CD4-positive, alpha-beta T cell treated with Interleukin-2 at 100 ng/mL for 4 hours (primary cell): ENCODE measurements at places on chromosomes 1 and 21.

DNA sequence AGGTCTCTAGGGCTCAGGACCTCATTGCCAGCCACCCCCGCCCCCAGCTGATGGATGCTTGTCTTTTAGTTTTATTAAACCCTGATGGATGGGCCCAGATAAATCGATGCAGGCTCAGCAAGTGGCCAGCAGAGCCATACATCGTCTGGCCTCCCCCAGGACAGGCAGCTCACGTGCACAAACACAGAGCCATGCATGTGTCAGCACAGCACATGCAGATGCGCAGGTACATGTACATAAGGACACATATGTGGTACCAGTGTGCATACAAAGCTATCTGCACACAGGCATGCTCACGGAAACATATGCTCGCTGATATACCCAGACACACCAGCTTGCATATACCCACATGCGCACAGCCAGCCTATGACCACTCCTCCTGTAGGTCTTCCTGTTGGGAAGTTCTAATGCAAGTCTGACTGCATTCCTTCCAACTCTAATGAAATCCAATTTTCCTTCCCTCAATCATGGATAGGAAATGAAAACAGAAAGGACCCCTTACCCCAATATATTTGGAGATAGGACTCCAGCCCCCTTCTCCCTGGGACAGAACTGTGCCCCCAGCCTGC is 897 bp downstream of the COL16A1 start:
- no peak for DNase-seq

- DNase-seq, result no peak
Observed at GRCh38 chr21:33869873-33870272, 45.7 kb downstream of the ATP5PO start.

DNA sequence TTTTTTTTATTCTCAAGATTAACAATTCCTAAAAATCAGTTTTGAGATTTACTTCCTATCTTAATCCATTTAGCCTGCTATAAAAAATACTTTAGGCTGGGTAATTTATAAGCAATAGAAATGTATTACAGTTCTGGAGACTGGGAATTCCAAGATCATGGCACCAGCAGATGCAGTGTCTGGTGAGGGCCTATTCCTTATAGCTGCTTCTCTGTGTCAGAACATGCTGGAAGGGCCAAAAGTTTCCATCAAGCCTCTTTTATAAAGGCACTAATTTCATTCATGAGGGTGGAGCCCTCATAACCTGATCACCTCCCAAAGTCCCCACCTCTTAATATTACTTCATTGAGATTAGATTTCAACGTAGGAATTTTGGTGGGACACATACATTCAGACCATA is 41.7 kb downstream of the RNF2 start:
- DNase-seq, result no peak

- peak; percentile 6 for DNase-seq
Observed at GRCh38 chr1:86441581-86441980, 17.6 kb downstream of the CLCA2 start.

DNA sequence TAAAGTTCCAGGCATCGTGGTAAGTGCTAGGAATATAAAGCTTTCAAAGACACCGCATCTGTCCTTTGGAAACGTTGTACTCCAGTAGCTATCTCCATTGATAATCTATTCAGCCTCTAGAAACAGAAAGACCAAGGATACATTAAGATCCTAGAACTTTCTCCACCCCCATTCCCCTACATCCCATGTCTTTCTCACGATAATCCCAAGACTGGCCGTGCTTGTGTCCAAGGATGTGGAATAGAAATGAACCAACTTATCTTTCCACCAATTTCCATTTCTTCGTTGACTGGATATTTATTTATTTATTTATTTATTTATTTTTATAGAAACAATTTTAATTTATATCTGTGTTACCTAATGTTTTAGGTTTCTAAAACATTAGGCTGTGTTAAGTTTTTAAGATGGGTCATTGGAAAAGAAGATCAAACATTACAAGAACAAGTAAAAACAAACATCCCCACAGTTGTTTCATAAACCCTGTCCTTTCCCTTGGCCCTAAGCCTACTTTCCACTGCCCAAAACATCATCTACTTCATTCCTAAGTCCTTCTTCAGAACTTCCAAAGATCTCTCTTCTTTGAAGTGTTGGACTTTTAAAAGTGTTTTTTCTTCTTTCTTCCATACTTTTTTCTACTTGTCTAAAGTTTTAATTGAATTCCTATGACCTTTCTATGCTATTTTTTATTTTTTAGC is 39.7 kb downstream of the LRRC8C start:
- DNase-seq, result no peak

DNA sequence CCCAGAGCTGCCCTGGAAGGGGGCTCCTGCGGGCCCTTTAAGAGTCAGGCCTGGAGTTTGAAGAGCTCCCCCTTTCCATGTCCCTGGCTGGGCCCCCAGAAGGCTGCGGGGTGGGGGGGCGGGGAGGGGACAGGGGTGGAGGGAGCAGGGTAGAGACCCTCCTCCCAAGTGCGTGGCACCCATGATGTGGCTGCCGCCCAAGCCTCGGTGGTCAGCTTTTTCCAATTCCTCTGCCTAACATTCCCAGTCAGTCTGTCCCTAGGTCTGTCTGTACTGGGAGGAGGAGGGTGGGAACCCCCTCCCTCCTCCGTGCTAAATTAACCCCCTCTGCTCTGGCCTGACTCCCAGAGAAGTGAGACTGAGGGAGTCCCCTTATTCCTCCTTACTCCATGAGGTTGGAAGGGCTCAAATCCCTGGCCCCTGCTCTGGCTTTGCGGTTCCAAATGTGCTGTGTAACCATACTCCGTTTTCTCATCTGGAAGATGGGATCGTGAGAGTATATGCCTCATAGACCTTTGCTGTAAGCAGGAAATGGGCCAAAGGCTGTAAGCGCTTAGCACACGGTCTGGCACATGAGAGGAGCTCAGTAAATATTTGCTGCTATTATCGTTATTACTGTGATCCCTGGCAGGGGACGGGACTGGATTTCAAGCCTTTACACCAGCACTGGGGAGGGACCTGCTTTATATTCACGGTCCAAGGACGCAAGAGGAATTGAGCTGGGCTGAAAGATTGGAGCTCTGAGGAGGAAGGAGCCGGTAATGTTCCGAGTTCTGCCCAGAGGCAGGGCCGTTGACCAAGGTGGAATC is 658 bp upstream of the COL16A1 start:
- DNase-seq, result no peak

DNA sequence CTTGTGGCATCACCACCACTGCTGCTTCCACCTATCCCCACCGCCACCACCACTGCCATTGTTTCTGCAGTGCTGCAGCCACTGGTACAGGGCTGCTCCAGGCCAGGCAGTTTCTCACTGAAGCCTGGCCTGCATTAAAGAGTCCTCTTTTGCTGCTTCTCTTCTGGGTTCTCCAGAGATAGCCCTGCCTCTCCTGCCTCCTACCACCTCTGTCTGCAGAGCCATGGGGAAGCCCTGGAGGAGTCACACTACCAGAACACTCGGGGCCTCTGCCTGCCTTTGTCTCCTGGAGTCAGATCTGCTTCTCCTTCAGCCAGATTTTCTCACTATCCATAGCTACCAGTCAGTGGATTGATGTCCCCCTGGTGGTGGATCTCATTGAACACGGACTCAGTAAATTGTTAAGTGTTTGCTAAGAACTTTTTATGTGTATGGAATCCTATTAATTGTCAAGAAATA is 37.7 kb upstream of the DDAH1 start:
- DNase-seq, result no peak

GRCh38 chr1:100736324-100736723 is 16.8 kb downstream of the VCAM1 start:
- no peak for DNase-seq
